ENCODE measurements at places on chromosomes 11 and 22.
A peak's percentile ranks its signal among the peaks of the same experiment; 100 is the strongest.

GRCh38 chr22:48551061-48551460, 1276.6 kb downstream of the BRD1 start:
- DNase-seq, result no peak

DNA sequence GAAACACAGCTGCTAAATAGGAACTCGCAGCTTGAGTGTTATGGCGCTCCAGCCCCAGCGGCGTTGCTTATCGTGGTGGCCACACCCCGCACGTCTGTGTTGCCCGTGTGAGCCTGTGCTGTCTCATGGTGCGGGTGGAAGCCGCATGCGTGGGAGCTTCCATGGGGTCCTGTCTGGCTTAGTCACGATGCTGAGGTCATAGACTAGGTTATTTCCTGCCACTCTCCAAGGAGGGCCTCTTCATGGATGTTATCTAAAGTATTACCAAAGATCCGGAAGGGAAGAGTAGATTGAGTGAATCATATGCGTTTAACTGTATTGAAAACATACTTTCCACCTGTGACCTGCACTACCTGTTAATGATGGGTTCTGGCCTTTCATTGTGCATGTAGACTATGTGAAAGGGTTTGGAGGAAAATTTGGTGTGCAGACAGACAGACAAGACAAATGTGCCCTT, 21.7 kb downstream of the CTTN start:
- DNase-seq, result no peak

- DNase-seq, result no peak
Measured at GRCh38 chr22:32811788-32812545, 10.5 kb downstream of the TIMP3 start.

GRCh38 chr22:44001521-44001920, 22.6 kb upstream of the PARVB start:
- no peak for DNase-seq

DNA sequence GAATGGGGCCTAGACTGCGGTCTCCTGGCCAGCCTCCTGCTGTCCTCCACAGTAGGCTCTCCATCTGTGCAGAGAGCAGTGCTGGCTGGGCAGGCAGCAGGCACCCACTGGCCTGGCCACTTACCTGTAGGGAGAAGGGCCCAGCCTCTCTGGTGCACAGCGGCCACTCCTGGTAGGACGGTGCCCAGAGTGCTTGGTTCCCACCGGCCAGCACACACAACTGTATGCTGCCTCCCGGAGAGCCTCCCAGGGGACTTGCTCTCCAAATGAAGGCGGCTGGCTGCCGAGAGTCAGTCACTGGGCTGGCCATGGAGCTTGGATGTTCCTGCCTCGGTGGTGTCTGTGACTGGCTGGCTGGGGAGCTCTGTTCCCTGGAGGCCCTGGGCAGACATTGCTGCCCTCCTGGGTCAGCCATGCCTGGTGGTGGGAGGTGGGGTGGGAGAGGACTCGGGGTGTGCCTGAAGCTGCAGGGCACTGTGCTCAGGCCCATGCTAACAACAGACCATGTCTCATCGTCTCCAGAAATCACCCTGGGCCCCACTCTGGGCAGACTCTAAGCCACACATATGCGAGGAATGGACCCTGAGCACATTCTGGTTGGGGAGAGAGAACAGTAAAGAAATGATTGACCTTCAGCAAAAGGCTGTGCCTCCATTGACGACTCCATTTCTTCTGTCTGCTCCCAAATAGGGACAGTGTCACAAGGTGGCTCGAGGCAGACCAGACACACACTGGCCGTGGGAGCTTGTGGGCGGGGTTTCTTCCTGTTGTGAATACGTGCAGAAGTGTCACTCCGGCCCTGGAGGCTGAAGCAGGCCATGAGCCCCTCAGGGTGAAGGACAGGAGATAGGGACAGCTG, 350.8 kb downstream of the TBC1D22A start:
- no peak for DNase-seq

DNA sequence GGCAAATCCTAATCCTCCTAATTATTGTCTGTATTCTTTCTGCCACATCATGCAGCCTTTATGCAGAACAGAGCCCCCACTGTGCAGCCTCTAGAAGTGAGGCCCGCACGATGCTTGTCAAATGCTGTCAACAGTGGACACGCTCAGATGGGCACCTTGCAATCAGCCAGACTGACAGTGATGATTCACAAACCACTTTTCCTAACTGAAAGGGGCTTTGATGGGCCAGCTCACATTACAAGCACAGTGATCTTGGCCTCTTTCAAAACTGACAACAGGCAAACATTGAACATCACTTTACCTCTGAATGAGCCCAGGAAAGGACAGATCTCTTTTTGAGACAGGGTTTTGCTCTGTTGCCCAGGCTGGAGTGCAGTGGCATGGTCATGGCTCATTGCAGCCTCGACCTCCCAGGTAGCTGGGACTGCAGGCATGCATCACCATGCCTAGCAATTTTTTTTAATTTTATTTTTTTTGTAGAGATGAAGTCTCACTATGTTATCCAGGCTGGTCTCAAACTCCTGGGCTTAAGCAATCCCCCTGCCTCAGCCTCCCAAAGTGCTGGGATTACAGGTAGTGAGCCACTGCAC, 18.0 kb upstream of the E2F8 start:
- no peak for DNase-seq

DNA sequence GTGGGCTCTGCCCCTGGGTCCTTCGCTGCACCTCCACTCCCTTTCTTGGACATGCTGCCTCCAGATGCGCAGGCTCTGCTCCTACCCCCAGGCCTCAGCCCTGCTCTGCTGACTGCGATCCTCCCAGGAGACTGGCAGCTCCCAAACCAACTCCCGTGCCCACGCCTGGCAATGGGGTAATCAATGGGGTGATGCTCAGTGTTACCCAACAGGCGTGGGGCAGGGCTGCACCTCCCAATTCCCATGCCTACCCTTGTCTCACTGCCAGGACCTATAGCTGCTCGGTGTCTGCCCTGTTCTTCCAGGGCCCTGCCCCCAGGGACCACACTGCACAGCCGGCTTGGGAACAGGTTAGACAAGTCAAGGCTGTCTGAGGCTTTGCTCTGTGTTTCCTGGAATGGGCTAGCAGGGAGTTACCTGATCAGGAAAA, at the start of gene ALDH3B2:
TSS of gene ALDH3B2 (minus strand) at position 182 of the 430 bp plus-strand sequence. CDS start 7,688 bp downstream, outside the sequence.
- no peak for DNase-seq

DNA sequence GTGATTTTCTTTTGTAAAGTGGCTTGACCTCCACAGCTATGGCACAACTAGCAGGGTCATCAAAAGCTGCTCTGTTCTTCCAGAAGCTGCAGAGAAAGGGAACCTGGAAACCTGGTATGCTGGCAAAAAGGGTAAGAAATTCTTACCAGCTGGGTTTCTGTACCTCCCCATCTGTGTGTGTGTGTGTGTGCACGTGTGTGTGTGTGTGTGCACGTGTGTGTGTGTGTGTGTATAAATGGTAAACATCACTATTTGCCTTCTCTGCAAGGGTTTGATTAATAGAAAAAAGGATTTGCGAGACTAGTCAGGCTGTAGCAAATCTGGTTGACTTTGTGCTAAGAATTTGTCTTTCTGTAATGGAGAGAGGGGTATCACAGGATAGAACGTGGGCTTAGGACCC, 4.7 kb upstream of the MRPL17 start:
- DNase-seq, result no peak

DNA sequence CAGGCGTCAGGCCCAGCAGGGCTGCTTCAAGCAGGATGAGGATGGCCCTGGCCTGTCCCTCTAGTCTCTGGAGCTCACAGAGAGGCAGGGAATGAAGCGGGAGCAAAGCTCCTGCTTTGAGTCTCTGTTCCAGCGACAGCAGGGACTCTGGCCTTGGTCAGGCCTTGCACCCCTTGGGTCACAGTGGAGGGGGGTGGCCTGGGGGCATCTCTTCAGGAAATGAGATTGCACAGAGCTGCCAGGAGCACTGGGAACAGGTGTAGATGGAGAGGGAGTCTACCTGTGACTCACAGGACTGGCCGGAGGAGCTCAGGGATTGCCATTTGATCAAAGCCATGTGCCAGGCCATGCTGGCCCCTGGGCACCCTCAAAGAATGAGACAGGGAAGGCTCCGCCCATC, 1.6 kb downstream of the ANO1 start:
- no peak for DNase-seq

GRCh38 chr11:17529844-17530185, 14.4 kb downstream of the USH1C start:
- peak; percentile 75 for DNase-seq

DNA sequence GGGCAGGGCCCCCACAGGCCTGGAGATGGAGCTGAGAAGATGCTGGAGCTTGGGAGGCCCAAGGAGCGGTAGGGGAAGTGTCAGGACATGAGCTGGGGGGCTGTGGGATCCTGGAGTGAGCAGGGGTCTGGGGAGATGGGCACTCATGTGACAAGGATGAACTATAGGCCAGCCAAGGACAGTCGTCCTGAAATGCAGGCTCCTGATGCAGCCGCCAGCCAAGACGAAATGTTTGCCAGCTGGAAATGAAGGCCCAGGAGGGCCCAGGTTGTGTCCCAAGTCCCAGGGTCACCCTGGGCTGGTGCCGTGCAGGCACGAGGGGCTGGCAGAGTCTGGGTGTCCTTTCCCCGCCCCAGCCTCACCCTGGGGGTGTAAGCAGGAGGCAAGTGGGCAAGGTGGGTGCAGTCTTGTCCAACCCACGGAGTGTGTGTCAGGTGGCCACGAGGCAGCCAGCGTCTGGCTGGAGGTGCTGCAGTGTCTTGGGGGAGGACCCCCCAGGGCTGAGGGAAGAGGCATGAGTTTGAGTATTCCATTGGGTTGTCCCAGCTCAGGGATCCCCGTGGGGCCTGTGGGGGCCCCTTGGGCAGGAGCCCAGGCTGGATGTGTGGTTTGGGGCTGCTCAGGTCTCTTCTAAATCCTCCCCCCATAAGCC, 21.4 kb downstream of the MRGPRG start:
- no peak for DNase-seq

GRCh38 chr11:117421041-117421440, 93.4 kb downstream of the CEP164 start:
- no peak for DNase-seq

DNA sequence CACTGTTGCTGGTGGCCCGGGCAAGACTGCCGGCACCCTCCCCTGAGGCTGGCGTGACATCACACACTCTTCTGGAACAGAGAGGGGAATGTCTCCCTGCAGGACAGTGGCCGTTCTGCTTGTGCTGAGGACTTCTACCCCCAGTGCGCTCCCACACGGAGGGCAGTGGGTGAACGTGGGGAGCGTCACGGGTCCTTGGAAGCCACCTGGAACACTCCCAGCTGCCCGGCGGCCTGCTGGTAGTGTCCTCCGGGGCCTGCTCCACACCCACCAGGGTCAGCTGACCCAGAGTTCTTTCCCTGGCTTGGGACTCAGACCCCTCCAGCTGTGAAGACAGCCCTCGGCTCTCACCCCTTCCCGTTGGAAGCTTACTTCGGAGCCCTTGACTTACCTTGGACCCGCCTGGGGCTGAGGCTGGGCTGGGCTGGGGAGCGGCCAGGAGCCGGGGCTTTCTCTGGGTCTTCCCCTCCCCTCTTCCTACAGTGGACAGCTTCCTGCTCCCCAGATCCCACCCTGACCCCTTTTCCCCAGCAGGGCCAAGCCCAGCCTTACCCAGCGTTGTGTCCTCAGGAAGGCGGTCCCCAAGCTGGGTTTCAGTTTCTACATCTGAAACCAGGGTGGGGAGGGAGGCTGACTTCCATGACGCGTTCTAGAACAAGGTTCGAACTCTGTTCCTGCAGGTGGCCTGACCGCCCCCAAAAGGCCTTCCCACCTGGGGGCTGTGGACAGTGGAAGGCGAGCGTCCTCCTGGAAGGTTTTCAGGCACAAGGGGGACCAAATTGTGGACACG, 14.8 kb upstream of the GAL start:
- DNase-seq, result no peak

DNA sequence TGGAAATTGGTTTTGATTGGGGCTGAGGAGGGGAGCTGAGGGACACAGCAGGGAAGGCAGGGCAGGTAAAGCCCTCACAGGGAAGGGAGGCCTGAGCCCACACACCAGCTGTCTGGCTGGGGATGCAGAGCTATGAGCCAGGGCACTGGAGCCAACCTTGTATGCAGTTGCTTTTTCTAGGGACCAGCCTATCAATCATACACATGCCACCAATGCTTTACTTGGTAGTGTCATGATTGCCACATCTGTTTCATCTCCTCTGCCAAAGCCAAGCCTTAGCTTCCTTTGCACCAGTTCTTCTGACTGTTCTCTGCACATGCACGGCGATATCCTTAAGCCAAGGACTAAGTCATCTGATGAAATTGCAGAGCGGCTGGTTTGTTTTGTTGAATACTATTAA, 207.1 kb upstream of the PLET1 start:
- DNase-seq, result no peak

- no peak for DNase-seq
Measured at GRCh38 chr22:38881997-38882879, 10.2 kb upstream of the CBX6 start.

- DNase-seq, result no peak
Measured at GRCh38 chr11:15266999-15267398, 152.3 kb downstream of the INSC start.

DNA sequence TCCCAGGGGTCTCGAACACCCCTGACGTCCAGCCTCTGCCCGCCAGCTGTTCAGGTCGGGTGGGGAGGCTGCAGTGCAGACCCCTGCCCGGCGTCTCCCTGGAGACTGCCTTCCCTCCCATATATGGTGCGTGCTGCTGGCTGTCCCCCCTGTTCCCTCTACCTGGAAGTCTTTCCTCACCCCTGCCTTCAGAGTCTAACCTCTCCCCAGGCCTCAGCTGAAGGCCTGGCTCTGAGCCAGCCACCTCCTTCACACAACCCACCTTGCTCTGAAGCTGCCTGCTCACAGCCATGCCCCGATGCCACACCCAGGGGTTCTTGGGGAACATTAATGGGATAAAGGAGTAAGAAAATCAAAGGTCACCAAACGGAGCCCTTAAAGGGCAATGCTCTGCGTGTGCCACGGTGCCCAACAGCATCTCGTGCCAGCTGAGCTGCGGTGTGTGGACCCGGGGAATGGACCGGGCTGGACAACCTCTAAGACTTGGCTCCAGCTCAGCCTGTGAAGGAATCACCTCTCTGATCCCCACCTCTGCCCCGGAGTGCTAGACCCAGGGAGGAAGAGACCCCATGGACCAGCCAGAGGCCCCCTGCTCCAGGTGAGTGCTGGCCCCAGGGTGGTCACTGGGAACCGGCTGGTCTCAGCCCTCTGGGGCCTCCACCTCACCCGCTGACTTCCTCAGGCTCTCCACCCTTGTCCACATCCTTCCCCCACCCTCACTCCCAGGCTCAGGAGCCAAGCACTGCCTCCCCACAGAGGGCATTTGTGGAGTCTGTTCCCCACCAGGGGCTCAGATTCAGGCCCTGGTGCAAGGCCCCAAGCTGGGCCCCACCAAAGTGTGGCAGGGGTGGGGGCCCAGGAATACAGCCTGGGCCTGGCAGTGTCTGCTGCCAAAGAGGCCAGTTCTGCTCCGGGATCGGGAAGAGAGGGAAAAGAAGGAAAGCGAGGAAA, at the start of gene NLRP6:
TSS of gene NLRP6 (plus strand) at position 407 of the 951 bp plus-strand sequence. CDS start at position 570, 163 bp downstream.
- no peak for DNase-seq

GRCh38 chr11:58525037-58525614, 17.2 kb upstream of the OR5B21 start:
- peak; percentile 67 for DNase-seq

- DNase-seq, result no peak
Measured at GRCh38 chr22:49825436-49825835, 2.2 kb downstream of the BRD1 start.

GRCh38 chr11:76152741-76153570, 53.3 kb downstream of the WNT11 start:
- DNase-seq, result no peak

- no peak for DNase-seq
Measured at GRCh38 chr11:112776834-112777233, 184.4 kb upstream of the NCAM1 start.

- no peak for DNase-seq
Measured at GRCh38 chr11:46444305-46444704, 52.7 kb upstream of the CHRM4 start.
